AG10803 (cell line): ENCODE measurements at places on chromosomes 4 and X.

GRCh38 chr4:77703666-77704065 is 98.0 kb downstream of the CXCL13 start:
- DNase-seq = no peak

DNA sequence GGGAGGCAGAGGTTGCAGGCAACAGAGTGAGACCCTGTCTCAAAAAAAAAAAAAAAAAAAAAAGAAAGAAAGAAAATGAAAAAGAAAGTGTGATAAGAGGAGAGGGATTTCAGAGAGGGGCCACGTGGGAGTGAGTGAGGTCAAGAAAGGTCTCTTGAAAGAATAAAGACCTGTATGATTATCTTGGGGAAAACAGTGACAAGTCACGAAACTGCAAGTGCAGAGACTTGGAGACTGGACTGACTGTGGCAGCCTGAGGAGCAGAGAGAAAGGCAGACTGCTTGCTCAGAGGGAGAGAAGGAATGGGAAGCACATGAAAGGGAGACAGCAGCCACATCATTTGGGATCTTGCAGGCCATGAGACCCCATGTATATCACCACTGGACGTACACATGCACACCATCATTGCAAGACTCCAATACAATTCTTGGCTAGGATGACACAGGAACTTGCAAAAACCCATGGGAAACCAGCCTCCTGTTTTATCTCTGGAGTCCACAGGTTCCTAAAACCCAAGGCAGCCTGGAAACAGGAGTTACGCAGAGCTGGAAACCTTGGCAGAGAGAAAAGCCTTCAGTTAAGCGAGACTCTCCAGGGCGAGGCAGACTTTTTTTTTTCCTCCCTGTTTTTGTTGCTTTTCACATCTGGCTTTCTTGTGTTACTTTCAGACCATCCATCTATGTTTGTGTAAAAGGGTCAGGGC is 207.0 kb upstream of the TBL1X start:
- no peak for DNase-seq

DNA sequence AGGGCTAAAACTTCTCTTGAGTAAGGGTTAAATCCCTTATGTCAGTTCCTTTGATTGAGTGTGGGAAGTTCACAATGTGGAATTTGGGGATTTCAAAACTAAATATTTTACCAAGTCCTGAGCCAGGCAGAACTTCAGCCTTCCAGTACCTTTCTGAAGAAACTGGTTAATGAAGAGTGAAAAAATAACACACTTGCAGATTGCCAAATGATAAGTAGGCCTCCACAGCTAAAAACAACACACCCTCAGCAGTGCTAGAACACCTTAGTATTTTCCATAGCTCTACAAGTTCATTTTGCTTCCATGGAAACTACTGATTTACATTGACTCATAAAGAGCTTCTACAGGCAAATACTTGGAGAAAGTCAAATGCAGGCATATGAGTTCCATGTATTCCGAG is 326.8 kb downstream of the ZNF674 start:
- DNase-seq = no peak

DNA sequence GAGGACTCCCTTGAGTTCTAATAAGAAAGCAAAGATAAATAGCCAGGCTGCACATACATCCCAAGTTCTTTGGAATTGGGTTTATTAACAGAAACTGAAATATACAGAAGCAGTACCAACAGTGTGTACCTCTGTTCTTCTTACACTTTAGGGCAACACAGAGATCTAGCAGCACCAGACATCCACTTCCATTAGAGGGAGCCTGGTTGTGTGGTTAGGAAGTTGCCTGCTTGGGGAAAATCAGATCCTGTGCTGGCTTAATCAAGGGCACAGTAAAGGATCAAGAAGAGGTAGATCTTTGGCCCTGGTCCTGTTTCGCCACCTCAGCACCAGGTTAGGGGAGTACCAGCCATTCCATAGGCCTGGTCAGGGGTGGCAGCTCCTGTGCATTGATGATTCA is 231.1 kb upstream of the ARHGAP24 start:
- peak; percentile 1 for DNase-seq

DNA sequence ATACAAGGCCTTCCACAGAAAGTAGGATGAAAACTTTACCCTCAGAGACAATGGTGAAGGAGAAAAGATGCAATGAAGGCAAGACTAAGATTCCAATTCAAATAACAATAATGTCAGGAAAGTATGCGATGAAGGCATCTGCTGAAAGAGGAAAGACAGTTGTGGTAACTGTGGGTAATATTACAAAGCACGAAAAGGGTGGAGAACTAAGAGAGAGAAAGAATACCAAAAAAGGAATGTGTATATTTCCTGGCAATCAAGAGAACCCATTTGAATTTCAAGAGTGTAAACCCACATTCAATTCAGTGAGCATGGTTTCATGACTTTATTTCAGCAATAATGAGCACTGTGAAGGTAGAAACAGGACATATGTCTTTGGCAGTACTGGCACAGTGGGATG is 225.5 kb downstream of the PALLD start:
- peak; percentile 53 for DNase-seq

GRCh38 chr4:29560452-29560851 is 1159.7 kb upstream of the PCDH7 start:
- no peak for DNase-seq

DNA sequence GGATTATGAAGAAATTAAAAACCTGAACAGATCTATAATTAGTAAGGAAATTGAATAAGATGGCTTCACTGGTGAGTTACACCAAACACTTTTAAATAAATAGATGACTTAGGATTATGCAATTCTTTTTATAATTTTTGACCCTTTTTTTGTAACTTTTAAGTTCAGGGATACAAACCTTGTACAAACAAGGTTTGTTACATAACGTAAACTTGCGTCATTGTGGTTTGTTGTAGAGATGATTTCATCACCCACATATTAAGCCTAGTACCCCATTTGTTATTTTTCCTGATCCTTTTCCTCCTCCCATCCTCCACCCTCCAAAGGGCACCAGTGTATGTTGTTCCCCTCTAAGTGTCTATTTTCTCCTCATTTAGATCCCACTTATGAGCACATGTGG is 75.7 kb downstream of the CPEB2 start:
- peak; percentile 30 for DNase-seq

GRCh38 chrX:133390676-133391075 is 24.6 kb downstream of the GPC4 start:
- no peak for DNase-seq

- DNase-seq = no peak
Observed at GRCh38 chr4:104486716-104487504, 7.8 kb downstream of the CXXC4 start.

DNA sequence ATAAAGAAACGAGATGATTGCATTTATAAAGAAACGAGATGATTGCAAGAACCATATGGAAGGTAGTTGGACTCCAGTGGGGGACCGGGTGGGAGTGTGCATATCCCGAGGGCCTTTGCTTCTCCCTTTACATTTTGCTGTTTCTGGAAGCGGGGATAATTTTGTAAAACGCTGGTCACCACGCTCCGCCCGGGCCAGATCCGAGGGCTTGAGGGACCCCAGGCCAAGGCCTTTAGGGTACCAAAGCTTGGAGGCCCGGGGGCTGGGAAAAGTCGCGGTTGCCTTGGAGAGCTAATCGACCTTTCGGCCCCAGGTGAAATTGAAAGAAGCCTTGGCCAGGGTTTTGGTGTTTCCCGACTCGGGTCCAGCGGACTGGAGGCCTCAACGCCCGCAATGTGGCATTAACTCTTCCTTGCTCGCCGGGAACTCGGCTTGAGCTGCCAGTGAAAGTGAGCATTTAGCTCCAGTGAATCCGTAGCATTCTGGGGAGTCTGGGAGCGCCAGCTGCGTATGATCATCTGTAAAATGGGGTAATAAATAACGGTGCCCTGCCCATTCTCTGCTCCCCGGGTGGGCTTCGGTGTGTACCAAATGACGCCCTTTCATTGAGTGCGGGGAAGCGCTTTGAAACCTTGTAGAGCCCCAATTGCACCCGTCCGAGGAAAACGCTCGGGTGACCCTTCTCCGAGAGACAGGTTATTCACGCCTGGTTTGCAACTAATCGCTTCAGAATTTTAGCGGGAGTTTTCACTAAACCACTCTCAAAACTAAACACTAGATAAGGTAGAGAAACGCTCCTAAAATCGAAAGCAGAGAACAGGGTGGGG is 4.5 kb downstream of the NKX3-2 start:
- DNase-seq = no peak

DNA sequence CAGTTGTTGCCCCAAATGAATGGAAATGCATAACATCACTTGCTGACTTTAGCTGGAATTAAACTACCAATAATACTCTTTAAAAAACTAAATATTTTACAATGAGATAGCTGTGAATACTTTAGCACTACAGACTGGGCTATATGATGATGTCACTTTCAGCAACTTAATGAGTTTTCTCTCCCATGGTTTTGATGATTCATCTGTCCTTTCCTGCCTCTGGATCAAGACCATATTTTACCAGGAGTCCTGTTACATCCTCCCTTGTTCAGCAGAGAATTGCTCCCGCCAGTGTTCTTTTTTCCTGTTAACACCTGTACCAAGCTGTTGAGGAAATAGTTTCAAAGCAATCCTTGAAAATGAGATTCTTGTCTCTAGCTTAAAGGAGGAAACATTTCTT is 543.0 kb downstream of the SPRY1 start:
- peak; percentile 70 for DNase-seq

DNA sequence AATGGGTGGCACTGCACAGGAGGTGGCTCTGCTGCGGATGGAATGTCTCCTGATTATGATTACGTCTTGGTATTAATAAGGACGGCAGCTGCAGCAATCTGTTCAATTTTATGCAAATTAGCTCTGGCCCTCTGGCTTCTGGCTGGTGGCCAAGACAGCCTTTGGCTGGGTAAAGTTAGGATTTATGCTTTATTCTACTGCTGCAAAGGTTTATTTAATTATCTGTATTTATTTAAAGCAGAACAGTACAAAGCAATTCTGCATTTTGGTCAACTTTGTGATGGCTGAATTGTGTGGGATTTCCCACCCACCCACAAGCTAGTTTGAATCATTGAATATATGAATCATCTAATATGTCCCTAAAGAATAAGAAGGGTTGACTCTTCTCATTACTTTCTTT is 745.6 kb upstream of the FAM241A start:
- DNase-seq = peak; percentile 10

GRCh38 chrX:51852621-51853020 is 40.8 kb upstream of the MAGED1 start:
- DNase-seq = no peak

- DNase-seq = no peak
Observed at GRCh38 chr4:22500128-22500611, 15.7 kb downstream of the ADGRA3 start.

DNA sequence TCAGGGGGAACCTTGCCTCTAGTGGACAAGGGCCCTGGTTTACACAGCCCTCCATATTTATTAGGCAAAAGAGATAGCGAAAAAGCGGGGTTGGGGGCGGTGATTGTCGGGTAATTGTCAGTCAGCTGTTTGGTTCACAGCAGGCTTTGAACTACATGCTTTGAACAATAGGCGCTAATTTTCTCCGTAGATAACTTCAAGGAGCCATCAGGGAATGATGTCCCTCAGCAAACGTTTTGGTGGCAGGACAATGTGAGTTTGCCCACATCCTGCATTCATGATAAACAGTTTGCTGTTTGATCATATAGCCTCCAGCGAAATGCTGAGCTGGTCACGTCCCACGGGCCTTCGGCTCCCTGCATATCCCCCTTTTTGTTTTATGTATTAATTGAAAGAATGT is 65.2 kb downstream of the KANTR start:
- no peak for DNase-seq

- peak; percentile 82 for DNase-seq
Observed at GRCh38 chrX:136525738-136526606, 6.0 kb upstream of the VGLL1 start.

DNA sequence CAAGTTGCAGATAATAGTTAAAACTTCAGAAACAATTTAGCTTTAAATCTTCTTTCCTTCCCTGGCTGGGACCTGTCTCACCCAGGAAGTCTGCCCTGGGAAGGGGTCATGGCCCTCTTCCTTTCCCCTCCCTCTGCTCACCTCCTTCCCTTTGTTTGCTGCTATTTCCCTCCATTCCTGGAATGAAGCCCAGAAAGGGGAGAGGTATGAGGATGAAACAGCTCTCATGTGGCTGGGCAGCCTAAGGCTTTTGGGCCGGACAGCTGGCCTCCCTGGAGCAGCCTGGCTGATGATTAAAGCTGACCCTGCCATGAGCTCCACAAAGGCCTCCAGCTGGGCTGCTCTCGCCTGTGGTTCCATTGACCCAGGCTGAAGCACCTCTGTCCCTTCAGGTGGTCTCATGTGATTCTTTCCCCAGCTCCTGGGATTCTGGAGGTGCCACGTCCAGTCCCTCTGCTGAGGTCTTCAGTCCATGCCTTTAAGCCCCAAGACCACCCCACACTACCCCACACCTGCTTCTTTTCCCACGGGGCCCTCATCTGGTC is 202.1 kb downstream of the PTTG2 start:
- DNase-seq = peak; percentile 70

GRCh38 chr4:162499478-162499877 is 335.7 kb upstream of the FSTL5 start:
- no peak for DNase-seq

- DNase-seq = peak; percentile 3
Observed at GRCh38 chr4:83599183-83599582, 63.3 kb downstream of the GPAT3 start.

DNA sequence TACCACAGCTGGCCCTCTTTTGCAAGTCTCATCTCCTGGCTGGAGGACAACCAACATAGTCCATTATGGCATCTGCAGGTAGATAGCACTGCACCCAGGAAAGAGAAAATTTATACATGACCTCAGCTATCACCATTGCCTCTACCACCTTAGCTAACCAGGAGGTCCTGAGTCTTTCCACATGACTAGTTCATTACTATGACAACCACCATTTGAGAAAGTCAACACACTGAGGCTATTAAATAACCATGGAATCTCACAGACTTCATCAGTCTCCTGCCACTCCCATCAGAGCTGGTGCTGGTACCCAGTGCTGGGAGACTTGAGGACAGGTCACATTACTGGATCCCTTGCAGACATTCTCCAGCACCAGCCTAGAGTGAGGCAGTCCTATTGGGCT is 285.9 kb downstream of the GBA3 start:
- no peak for DNase-seq

DNA sequence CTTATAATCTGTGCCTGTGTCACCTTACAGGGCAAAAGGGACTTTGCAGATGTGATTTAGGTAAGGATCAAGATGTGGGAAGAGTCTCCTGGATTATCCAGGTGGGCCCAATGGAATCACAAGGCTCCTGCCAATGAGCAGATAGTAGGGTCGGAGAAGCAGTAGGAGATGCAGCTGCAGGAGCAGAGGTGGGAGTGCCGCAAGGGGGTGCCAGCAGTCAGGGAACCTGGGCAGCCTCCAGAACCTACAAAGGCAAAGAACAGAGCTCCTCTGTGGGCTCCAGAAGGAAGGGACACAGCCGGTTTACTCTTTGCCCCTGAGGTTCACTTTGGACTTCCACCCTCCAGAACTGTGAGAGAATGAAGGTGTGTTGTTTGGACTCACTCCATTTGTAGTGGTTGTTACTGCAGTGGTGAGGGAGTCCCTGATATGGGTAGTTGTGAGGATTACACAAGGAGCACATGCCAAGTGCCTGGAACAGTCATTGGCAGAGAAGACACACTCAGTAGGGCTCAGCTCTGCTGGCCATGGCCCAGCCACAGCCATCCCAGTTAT is 318.5 kb downstream of the EVC2 start:
- no peak for DNase-seq

- no peak for DNase-seq
Observed at GRCh38 chr4:23324021-23324690, 565.7 kb downstream of the PPARGC1A start.

GRCh38 chr4:22099896-22100295 is 151.3 kb upstream of the KCNIP4 start:
- no peak for DNase-seq

GRCh38 chrX:13009844-13010243 is 34.6 kb downstream of the FAM9C start:
- DNase-seq = no peak

- no peak for DNase-seq
Observed at GRCh38 chrX:131045726-131046125, 12.4 kb upstream of the ARHGAP36 start.

- DNase-seq = no peak
Observed at GRCh38 chr4:152941411-152941810, 5.3 kb downstream of the FHDC1 start.
